ENCODE measurements at places on chromosomes 2 and 18.
A peak's percentile ranks its signal among the peaks of the same experiment; 100 is the strongest.

GRCh38 chr2:168552450-168552856 is 96.4 kb downstream of the CERS6 start:
- DNase-seq = no peak

- no peak for DNase-seq
These were observed 110.4 kb downstream of the ANKRD44 start for GRCh38 chr2:197200051-197200761.

- no peak for DNase-seq
These were observed 36.6 kb downstream of the CYB5A start for GRCh38 chr18:74255131-74255616.

GRCh38 chr18:32867330-32867729 is 94.5 kb upstream of the KLHL14 start:
- DNase-seq = no peak

DNA sequence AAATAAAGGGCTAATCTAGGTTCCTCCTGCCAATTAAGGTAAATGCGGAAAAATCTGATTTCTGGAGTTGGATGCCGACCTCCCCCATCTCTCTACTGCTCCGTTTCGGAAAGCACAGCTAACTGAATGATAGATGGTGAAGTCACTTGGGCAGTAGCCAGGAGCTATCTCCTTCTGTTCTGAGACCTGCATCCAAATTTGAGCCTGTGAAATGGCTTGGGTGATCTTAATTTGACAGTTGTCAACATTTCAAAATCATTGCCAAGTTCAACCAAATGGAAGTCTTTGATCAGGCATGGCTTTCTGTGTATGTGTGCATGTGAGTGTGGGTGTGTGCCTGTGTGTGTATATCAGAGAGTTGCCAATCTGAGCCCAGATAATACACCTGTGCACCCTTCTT is 217.2 kb downstream of the ZNF516 start:
- no peak for DNase-seq

DNA sequence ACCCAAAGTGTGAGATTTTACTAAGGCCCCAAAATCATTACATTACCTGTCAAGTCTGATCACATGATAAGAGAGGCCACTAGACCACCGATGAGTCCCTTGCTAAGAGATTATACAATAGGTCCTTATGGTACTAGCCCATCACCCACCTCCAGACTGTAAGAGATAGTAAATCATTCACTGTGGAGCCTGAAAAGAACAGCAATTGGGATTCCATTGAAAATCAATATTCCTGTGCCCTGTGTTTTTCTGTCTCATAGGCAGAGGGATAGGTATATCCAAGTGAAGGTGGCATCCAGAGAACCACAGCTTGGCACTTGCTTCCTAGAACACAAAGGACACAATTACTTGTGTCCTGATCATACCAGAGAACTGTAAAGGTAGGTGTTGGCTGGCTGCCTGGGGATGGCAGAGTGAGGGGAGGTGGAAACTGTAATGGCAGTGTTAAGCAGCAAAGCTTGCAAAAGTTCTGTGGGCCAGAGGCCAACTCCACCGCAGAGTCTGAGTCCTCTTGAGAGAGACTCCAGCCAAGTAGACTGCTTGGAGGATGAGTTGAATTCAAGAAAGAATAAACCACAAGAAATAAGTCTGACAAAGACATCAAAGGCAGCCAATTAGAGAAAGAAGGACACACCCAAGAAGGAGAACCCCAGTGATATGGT is 102.0 kb upstream of the PIEZO2 start:
- no peak for DNase-seq

DNA sequence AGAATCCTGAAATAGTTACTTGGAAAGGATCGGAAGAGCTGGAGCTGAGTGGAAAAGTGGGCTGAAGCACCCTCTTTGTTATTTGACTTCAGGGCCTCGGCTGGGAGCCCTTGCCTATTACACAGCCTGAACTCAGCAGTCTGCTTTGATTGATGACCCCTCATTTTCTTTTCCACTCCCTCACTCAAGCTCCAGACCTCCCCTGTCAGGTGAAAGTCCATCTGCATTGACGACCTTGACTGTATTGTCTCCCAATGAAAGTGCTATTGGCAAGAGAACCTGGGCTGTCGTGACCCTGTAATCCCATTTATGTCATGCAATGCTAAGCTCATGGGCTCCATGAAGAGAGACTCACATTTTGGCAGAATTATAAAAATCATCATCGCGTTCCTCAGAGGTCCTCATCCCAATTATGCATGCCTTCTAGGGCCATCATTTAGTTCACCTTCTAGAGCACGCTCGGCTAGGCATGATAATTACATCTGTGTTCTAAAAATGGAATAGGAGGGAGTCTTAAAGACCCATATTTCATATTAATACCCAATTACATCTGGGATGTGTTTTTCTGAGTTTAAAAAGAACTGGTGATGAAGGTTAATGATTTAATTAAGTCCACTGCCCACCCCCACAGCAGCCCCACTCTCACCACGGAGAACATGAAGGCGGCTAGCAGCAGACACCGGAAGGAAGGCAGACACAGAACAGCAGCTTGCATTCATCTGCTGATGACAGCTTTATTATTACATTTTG is 472.5 kb downstream of the PID1 start:
- no peak for DNase-seq

DNA sequence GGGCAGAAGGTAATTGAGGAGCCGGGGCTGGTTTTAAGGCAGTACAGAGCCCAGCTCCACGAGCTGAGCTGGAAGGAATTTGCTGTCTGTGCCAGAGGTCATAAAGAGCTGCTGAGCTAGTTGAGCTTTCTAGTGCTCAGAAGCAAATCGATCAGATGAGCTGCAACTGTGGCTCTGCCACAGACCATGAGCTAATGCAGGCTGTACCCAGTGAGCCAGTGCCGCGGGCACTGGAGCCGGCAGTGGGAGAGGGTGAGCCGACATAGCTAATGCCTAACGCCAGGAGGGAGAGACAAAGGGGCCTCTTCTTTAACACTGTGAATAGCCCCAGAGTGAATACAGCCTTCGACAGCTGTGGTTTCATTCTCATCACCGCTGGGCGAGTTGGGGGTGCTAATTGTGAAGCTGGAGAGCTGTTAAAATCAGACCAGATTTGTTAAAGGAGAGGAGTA is 410.1 kb upstream of the TCF4 start:
- peak; percentile 54 for DNase-seq

GRCh38 chr2:58667137-58667774 is 426.1 kb upstream of the FANCL start:
- no peak for DNase-seq

DNA sequence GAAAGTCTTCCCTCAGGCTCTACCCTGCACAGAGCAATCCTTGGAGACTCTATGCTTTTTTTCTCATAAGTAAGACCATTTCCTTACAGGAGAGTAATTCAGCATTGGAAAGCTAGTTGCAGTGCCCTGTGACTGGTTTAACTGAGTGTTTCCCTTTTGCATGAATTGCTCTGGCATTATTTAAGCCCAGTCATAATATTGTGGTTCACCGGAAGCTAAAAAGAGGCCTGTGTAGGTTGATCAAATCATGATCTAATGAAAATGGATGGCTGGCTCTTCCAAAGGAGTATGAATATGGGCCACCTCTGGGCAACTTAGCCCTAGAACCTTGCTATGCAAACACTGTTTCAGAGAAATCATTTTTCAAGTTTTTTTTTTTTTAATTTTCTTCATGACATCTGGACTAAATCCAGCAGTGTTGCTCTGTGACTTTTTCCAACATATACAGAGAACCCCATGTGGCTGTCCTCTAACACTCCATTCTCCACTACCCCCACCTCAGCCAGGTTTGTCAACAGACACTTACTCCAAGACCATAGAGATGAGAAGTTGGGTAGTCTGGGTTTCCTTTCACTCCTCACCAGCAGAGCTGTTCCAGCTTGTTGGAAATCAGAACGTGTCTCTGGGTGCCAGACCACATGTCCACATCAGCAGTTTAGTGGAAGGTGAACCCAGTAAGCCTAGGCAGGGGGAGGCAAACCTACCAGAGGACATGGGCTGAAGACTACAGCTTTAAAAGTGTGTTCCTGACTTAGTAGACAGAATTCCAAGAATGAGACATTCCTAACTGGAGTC is 175.2 kb upstream of the SLC14A2 start:
- no peak for DNase-seq

DNA sequence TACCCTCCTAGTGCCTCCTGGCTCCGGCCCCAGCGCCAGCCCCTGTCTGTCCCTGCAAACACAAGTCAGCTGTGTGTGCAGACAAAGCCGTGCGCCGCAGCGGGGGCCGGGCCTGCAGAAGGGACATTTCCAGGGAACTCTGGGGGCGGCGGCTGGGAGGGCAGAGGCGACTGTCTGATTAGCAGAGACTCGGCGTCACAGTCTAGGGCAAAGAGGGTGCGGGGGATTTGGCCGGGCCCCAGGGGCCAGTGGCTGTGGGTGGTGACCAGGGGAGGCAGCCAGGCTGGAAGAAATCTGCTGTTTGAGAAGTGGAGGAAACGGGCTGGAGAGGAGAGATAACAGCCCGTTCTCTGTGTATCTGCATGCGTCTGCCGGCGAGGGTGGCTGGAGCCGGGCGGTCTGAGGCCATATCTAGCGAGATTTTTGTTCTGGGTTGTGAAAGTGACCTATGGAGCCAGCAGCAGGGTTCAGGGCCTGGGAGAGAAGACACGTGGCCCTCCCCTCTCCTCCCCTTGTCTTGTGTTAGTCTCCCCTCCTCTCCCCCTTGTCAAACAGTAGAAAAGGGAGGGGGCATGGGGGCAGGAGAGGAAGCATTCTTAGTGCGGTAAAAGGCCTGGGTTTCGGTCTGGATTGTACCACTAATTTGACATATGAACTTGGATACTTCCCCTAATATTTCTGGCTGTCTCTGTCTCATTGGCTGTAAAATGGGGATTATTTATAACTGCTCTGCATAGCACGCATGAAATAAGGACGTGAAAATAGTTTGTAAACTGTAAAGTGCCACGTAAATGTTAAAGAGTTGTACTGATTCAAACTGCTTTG is 169.4 kb downstream of the SMAD7 start:
- peak; percentile 78 for DNase-seq

GRCh38 chr2:105081006-105081601 is 43.2 kb downstream of the MRPS9 start:
- DNase-seq = no peak

DNA sequence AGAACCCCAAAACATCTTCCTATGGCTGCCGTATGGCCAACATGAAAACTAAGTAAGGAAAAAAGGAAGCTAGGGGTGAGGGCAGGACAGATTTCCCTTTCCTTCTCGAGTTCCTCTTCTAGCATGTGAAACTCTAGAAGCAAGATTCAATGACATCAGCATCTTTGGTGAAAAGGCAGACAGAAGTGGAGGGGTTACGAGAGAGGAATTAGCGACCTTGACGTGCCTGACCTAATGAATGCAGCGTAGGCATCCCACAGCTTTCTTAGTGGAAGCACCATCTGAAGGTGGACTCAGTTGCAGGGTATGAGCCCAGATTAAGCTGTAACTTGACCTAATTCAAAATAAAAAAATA is 47.9 kb upstream of the PELI1 start:
- DNase-seq = no peak

DNA sequence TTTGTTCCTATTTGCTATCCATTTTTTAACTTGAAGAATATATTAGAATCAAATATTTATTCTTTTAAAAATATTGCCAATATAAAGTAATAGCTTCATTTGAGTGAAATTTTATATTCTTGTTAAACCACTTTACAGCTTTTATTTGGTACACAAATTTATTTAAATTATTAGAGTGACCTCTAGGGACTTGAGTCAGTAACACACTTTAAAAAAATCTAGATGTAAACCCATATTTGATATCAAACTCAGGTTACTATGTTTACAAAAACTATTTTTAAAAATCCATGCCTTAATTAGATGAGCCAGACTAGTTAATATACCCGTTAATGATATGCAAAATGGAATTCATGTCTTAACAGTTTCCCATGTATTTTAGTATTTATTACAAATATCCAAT is 134.6 kb downstream of the MAP4K4 start:
- no peak for DNase-seq

- DNase-seq = no peak
These were observed 124.6 kb upstream of the CREB1 start for GRCh38 chr2:207405150-207405549.

DNA sequence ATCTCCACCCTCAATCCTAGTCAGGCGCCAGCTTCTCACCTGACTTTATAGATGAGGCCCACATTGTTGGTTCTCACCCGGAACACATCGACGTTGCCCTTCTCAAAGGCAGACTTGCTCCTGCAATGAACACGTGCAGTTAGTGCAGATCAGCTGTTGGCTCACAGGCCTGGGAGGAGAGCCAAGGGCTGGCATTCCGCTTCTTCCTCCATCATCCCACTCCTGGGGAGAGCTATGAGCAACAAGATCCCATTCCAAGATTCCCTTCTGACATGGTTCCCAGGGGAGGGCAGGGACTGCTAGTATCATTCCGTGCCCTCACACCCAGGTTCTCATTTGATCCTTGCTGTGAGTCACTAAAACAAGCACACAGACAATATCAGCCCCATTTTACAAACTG is 15.1 kb downstream of the LOXHD1 start:
- no peak for DNase-seq

DNA sequence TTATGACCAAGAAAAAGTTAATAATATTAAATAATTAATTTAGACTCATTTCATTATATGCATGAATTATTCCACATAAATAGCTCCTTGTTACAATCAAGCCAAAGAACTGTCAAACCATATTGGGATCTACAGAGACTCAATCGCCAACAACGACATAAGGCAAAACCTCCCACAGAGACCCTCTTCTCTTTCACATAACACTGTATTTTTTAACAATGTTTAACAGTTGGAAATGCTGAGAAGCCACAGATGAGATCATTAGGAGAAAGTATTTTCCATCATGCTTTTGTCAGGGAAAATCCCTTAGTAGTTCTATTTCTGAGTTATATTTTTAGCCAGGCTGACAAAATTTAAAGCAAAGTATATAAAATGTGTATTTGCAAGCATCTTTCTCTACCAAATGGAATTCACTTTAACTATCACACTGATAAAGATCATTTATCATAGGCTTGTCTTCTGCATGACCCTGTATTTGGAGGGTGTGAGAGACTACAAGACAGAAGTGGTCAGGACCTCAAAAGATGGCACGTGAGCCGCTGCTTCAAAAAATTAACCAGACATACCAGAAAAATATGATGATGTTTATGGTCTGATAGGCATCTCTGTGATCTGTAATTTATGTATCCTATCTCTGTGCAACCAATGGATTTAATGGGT is 383.8 kb downstream of the NRXN1 start:
- DNase-seq = no peak

- no peak for DNase-seq
These were observed 6.7 kb downstream of the LDLRAD4 start for GRCh38 chr18:13225261-13225660.

DNA sequence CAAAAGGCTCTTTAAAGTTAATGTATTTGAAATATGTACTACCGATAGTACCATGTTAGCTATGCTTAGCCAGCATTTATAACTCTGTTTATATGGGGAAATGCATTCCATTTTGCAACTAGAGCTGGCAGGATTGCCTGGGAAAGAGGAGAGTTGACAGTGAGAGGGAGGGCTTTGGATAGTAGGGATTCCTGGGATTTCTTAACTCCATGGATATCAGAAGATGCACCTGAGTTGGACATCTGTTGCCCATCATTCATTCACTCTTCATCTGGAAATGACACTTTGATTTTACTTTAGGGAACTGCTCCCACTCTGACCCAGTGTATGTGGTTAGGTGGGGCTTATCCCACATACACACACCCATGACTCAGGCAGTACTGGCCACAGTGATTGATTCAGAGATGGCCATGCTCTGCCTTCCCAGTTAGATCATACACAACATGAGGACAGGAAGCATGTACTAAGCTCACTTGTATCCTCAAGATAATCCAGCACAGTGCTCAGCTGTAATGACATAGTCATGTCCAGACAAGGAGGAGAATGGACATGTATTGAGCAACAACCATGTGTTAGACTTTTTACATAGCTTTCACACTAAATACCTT is 248.8 kb downstream of the MREG start:
- no peak for DNase-seq
